NCI-H1436 treated with DMSO at 0.1 percent for 48 hours (cell line): ENCODE measurements at places on chromosomes 6 and 20.

- no peak for DNase-seq
Observed at GRCh38 chr6:37200085-37200484, 30.1 kb downstream of the PIM1 start.

GRCh38 chr20:33261465-33261864, 21.5 kb upstream of the BPIFB1 start:
- DNase-seq = no peak

DNA sequence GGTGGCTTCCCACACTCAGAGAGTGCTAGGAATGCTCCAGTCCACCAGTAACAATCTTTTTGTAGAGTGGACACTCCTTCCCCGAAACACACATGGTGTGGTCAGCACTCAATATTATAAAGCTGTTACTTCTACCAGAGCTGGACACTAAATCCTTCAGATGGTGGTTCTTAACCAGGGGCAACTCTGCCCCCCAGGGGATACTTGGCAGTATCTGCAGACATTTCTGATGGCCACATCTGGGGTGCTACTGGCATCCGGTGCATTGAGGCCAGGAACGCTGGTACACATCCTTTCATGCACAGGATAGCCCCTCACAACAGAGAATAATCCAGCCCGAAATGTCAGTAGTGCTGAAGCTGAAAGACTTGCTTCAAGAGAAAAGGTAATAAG, 124.4 kb downstream of the NFATC2 start:
- DNase-seq = no peak

DNA sequence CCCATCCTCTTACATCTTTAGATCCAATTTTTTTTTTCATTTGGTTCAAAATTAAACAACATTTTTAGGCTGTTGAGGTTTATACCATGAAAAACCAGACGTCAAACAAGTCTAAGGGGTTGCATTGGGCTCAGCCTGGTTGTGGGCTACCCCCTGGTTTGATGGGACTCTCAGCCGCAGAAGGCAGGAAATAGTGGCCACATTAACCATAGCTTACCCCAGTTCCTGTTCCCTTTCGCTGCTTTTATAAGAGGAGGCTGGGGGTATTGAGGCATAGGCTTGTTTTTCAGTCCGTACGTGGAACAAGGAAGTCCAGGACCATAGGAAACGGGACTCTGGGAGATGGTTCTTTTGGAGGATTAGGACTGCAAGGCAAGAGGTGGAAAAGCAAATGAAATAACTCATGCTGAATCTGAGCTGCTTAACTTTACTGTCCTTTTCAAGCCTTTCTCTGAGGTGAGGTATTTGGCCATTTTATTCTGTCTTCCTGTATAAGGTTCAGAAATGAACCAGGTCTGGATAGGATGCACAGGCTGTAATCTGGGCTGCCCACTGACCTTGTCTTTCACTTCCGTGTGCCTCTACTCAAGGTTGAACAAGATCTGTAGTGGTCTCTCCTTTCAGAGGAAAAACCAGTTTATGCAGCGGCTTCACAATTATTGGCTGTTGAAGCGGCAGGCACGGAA, 7.7 kb downstream of the BRPF3 start:
- DNase-seq = no peak

GRCh38 chr20:53569606-53570307, 23.9 kb downstream of the ZNF217 start:
- DNase-seq = no peak

GRCh38 chr6:84696166-84696565, 68.2 kb downstream of the TBX18 start:
- no peak for DNase-seq

DNA sequence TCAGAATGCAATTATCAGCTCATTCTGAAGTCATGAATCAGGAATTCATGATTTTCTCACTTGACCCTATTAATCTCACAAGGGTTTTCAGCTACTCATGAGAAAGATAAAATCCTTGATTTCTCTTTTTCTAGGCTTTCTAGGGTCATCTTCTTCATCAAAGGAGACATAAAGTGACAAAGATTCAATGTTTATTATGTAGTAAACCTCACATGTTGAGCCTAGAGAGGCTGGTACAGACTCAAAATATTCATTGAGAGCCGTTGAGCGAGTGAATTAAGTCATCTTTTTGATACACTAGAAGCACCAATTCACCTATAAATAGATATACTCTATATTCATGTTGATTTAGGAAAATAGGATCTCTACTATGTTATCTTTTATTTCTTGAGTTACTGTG, 104.8 kb upstream of the TRAF3IP2 start:
- DNase-seq = no peak

DNA sequence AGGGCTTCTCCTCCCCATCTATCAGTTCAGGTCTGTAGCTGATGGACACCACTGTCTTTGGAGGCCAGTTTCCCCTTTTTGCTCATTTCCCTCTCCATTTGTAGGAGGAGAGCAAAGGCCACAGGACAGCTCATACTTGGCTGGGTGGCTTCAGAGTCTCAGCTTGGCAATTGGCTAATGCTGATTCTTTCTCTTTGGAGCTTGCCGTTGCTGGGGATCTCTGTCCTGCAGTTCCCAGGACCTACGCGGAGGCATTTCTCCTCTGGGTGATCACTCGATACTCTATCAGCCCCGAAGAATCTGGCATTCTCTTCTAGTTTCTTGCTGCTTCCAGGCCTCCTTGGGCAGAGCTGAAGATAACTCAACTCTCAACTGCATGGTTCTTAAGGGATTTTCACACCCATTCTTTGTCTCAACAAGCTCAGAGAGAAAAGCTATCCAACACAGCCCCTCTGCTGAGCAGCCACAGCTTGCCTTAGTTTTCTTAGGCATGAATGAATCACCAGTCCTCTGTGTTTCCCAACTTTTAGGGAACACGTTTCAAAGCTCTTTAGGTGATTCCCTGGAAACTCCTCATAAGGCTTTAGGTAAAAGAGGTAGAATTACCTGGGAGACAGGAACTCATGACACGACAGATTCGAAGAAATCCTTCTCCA, 19.2 kb upstream of the SSR1 start:
- DNase-seq = no peak

DNA sequence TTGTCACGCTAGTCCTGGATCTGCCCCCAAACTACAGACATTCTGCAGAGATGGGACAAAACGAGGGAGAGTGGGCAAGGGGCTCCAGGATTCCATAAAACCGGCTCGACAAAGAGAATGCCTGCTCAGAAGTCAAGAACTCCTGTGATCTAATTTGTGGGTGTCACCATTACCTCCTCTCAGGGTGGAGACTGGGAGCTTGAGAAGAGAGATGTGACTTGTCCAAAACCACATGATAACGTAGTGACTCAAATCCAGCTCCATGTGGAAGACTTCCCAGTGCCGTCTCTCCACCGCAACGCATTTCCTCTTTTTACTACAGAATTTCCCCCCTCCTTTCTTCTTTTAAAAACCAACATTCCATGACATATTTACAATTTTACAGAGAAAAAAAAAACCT, 44.3 kb downstream of the TRERF1 start:
- DNase-seq = no peak

DNA sequence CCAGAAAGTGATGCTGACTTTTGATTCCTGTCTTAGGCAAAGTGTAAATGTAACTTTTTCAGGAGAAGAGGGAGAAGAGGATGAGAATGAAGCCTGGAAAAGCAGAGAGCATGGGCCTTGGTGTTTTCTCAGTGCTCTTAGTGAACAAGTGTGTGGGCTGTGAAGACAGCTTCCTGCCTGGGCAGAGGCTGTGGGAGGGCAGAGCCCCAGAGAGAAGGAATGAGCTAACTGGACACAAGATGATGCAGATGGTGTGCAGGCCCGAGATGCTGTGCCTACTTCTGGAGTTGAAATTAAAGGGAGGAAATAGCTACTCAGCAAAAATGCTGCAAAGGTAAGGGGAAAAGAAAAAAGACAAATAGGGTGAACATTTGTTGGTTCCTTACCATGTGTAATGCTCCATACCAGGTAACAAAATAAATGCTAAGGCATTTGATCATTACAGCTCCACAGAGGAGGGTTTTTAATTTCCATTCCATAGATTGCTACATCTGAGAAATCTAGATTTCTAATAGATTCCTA, 87.0 kb upstream of the CEP162 start:
- DNase-seq = no peak

- no peak for DNase-seq
Observed at GRCh38 chr20:53599378-53599777, 5.7 kb upstream of the ZNF217 start.

GRCh38 chr20:32828029-32828680, 8.4 kb downstream of the MAPRE1 start:
- no peak for DNase-seq

DNA sequence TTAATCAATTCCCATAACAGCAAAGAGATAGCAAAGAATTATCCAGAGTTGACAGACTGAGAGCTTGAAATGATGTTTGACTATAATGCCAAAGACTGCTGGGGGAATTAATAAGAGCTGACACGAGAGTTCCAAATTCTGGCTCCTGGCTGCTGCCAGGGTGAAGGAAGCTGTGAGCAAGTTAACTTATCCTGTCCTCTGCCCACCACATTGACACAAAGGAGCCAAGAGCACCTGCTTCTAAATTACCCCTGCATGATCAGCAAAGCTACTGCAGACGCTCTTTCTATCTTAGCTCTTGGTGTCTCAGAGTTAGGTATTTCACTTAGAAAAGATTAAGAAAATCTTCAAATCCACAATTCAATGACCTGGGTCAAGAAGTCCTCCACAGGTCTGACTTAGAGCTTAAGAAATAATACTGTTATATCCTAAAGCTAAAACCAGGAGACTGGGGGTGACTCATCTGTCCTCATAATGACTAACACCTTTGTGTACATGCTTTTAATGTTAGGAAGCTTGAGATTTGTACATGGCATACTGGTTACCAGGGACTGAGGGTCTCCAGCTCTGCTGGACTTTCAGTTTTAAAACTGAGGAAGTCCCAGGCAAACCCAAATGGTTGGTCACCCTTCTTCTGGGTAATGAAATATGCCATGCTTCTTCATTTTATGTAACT, 13.2 kb upstream of the FRK start:
- no peak for DNase-seq

- no peak for DNase-seq
Observed at GRCh38 chr6:143746202-143747119, 68.7 kb downstream of the PHACTR2 start.

DNA sequence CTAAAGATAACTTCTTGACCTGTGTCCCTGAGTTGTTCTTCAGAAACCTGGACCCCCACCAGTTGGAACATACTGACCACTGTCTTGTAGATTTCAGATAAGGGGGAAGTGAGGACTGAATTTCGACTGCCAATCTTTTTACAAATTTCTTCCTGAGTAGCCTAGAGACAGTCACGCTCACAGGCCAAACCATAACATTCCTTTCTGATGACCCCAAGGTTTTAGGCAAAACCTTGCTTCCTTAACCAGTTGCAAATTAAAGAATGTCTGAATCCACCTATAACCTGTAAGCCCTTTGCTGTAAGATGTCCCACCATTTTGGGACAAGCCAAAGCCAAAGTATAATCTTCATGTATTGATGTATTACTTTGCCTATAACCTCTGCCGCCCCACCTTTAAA, 306.9 kb downstream of the LRFN2 start:
- no peak for DNase-seq

DNA sequence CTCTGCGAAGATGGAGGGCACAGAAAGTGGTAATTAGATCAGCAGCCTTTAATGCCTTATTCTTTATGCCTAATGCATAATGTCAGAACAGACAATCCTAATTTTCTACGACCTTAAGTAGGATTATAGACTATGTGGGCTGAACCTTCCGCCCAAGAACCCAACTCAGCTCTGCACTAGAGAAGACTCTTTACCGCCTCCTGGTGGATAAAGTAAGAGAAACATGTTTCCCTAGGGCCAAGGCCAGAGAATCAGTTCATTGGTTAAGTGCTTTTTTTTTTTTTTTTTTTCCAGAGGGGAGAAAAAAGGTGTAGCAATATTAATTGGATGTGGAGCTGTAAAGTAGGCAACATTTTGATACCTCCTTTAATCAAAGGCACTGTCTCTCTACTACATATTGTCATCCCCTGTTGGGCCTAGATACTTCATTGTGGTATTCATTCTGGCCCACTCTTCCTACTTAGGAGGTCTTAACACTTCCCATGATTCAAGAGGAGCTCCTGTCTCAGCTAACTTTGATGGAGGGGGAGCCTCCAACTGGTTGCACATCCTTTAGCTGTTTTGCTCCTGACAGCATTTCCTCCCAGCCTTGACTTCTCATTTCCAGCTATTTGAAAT, 124.9 kb upstream of the NRN1 start:
- DNase-seq = no peak

DNA sequence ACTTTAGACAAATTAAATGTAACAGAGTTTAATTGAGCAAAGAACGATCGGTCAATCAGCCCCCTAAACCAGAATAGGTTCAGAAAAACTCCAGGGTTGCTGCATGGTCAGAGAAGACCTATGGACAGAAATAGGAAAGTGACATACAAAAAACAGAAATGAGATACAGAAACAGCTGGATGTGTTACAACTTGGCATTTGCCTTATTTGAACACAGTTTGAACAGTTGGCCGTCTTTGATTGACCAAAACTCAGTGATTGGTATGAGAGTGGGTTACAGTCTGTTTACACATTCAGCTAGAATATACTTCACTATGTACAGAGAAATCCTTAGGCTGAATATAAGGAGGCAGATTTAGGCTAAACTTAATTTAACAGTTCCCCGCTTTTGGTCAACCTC, 19.9 kb downstream of the SRSF6 start:
- DNase-seq = no peak

DNA sequence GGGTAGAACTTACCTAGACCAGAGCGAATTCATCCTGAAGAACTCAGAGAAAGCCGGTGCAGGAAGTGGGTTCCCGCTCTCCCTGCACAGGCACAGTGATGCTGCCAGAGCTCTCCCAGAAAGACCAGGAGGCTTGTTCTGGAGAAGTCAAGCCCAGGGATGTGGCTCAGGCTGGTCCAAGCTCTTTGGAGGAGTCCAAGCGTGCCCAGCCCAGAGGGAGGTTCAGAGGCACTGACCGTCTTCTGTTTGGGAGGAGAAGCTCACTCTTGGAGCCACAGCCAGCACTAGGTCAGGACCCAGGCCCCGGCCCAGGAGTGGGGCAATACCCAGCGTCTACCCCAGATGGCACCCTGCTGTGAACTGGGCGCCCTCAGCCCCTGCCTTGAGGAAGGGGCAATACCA, 1.5 kb upstream of the PMEPA1 start:
- DNase-seq = no peak

DNA sequence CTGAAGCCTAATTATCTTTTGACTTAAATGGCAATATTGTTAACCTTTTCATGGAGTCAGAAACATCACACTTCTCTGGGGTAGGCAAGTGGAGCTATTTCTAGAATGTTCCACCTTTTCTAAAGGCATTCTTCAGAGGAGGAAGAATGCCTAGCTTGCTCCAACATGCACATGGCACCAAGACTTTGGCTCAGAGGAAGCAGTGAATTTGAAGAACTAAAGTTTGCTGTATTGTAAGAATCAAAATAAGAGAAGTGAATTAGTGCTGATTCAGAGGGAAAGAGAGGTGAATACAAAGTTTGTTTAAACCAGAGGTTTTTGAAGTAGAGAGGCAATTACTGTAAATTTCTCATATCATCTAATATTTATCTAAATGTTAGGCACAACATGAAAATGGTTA, 92.2 kb downstream of the SOBP start:
- DNase-seq = no peak

GRCh38 chr20:53040693-53041589, 68.8 kb downstream of the TSHZ2 start:
- peak; percentile 83 for DNase-seq
